ENCODE measurements at places on chromosomes 7 and 10.

GRCh38 chr10:73262105-73262730, 9.8 kb upstream of the MRPS16 start:
- peak; percentile 90 for DNase-seq

- DNase-seq = no peak
These were observed 14.2 kb downstream of the CCL26 start for GRCh38 chr7:75757860-75758259.

- no peak for DNase-seq
These were observed 41.8 kb downstream of the CNNM1 start for GRCh38 chr10:99370993-99371392.

DNA sequence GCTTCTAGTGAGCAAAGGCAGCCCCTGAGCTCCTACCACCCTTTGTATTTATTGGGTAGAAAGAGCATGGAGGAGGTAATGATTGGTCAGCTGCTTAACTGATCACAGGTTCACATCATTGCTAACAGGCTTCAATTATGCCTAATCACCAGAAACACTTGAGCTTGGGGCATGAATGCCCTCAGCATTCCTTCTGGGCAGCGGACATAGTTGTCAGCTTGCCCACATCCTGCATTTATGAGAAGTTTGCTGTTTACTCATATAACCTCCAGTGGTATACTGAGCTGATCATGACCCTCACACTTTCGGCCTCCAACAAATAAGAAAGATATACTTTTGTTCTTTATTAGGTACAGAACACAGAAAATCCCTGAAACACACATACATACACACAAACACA, 140.3 kb upstream of the ODAD2 start:
- DNase-seq = no peak

DNA sequence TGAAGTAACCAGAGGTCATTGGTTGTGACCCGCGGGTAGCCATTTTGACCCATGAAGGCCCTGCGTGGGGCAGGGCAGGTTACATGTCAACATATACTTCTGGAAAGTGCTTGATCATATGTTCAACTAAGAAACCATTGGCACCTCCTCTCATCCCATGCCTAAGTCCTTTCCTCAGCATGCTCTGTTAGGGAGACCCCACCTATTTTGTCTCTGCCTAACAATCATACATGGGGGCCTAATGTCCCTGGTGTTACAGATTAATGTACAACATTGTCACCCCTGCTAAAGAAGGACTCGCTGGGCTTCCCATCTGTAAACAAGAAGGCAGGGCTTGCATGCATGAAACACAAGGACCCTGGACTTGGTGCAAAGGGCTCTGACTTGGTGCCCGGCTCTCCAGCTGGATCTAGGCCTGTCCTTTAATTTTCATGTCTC, 133.7 kb upstream of the TNS3 start:
- no peak for DNase-seq

DNA sequence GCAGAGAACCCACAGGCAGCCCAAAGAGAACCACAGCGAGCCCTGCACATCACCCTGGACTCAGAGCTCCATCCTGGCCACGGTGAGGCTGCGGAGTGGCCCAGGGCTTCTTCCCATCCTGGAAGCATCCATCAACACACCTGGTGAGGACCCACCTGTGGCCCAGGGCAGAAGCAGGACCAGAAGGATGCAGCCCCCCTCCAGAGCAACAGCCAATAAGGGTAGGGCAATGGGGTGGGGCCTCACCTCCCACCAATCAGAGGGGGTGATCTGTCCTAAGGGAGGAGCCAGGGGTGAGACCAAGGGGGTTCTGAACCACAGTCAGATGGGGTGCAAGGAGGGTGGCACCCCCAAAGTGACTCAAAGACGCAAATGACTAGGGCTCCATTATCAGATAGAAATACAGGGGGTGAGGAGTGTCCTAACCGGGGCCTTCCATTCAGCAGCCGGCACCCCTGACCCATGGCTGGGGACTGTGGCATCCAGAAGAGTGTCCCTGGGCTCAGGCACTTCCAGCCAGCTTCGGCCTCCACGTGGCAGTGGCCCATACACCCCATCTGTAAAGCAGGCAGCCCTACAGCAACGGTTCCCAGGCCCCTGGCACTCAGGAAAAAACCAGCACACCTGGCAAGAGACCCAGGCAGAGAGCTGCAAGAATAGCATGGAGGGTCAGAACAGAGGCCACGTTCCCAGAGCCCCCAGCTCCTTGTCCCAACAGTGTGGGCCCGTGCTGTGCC, 36.9 kb downstream of the STK32C start:
- DNase-seq = no peak

DNA sequence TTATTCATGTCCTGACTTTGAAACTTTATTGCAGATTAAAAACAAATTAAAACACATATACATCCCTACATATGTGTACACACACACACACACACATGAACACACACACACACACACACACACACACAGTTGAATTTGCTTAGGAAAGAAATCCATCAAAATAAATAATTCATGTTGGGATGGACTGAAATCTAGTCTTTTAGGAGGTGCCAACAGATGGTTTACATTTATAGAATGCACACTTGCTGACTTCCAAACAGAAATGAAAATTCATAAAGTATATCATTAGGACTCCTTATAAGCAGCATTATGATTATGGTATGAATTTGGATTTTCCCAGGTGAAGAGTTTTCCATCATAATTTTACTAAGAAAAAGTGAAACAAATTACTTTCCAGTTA, 270.5 kb upstream of the ETV1 start:
- no peak for DNase-seq

DNA sequence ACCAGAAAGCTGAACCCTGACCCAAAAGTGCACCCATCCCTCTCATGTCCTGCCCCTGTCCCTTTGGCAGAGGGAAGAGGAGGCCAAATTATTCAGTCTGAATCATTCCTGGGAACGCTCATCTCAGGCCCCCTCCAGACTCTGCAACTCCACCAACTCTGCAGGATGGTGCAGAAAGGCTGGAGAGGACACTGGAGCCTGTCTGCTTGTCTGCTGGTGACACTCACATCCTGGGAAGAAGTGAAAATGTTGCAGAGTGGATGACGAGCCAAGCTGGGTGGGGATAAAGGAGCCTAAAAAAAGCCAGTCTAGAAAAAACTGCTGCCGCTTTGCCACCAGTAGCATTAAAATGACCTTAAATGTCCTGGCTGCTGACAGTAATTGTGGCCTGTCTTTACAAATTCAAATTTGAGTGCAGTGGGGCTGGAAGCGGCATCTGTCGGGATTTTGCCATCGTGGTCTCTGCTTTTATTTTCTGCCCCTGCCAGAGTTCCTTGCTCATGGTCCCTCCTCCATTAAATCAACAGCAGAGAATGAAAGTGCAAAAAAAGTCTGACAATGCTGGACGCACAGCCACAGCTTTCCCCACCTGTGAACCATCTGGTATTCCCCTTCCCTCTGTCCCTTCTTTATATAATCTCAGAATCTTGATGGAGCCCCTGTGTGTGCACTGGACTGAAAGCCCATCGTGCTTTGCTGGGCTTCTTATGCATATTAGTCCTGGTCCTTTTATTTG, 63.9 kb downstream of the STK17A start:
- DNase-seq = no peak

- DNase-seq = no peak
These were observed 210.0 kb upstream of the LYZL1 start for GRCh38 chr10:29078919-29079318.

DNA sequence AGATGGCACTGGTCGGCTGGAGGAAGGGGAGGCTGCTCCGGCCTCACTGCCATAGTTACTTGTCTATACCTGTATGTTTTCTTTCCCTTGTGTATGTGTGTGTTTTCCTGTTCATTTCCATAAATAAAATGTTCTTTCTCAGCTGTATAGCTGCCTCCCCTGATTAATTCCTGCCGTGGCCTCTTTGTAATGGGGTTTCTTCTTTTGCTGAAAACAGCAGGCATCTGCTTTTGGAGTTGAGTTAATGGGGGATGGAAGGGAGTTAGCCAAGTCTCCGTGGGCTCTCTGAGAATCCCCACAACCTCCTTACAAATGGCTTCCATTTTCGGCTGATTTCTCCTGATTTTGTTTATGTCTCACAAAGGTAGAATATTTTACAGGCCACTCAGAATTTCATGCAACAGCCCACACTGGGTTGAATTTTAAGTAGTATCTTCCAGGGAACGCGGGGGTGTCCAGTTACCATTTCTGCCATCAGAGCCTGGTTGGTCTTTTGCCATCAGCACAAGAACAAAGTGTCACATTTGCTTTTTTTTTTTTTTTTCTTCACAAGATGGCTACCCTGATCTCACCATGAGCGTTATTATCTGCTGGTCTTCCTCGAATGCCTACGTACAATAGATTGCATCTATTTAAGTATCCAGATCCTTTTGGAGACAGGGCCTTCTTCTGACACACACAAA, 88.1 kb upstream of the NRP1 start:
- no peak for DNase-seq

DNA sequence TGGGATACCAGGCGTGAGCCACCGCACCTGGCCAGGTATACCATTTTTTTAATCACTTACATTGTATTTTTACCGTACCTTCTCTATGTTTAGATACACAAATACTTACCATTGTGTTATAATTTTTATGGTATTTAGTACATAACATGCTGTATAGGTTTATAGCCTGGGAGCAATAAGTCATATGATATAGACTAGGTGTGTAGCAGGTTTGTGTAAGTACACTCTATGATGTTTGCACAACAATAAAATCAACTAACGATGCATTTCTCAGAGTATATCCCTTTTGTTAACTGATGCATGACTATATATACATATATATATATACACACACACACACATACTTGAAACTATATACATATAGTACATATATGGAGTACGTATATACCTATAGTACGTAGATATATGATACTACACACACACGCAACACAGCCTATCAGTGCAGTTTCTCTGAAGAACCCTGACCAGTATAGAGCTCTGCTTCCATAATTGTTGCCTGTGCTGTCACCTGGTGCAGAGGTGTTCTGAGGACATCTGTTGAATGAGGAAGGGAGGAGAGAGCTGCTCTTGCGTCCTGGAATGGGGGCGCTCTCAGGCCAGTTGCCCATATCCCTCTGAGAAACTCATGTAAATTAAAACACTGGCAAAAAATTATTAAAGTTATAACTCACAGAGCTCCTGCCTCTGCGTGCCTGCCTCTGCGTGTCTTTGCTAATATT, 315.3 kb downstream of the FGFR2 start:
- no peak for DNase-seq

GRCh38 chr7:105337529-105337928, 51.2 kb downstream of the SRPK2 start:
- DNase-seq = no peak

- DNase-seq = no peak
These were observed 81.3 kb downstream of the CDK6 start for GRCh38 chr7:92754919-92755581.

DNA sequence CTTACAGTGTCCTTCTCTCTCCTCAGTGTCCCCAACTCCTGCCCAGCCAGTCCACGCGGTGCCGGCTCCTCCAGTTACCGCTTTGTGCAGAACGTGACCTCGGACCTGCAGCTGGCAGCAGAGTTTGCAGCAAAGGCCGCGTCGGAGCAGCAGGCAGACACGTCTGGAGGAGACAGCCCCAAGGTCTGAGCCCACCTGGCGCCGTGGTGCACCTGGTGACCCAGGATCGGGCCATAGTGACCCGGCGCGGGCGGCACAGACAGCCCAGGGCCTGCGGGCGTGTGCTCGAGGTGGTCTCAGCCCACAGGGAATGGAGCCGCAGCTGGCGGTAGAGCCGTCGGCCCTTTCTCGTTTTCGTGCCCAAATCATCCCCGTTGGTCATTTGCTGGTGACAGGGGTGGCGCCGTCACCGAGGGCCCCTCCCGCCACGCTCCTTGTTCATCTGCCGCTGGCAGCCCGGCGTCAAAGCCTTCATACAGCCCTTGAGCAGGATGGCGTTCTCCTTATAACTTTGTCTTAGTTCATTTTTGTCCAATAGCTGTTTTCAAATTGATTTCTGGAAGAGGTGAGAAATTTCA, 20.9 kb upstream of the AP5Z1 start:
- DNase-seq = no peak

DNA sequence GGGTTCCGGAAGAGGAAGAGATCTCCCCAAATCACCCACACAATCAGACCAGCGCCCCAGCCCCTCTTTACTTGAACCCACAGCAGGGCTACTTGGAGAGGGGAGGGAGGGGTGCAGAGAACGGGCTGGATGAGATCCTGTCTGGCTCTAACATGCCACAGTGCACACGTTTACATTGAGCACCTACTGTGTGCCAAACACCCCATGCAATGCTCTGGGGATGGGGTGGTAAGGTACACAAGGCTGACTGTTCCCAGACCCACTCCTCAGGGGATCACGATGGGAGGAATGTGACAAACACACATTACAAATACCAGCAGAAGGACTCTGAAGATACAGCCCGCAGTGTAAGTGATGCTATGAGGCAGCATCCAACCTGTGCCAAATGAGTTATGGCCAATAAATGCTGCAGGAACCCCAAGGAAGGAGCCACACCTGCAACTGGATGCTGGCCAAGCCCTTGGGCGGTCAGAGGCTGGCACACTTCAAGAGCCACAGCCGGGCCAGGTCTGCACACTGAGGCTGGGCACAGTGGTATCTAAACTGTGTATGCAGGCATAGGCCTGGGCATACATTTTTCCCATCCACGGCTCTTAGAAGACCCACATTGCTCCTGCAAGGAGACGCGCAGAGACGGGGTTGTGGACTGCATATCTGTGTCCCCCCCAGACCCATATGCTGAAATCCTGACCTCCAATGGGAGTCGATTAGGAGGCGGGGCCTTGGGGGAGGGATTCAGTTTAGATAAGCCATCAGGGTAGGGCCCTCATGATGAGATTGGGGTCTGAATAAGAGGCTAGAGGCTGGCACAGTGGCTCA, 6.4 kb downstream of the SPOCK2 start:
- DNase-seq = no peak
